ENCODE measurements at places on chromosomes 12 and 14. TPM values are rescaled to one million over a fixed set of nuclear protein-coding genes. Genes with fewer than 3 reads are reported as not detected.

PRB2 gene
- not detected for total RNA-seq

TRIAP1 gene
- 29.0 TPM for total RNA-seq

PTGR2 gene
- total RNA-seq, result 3.5 TPM

MOK gene
- 5.9 TPM for total RNA-seq

HNF1A gene
- not detected for total RNA-seq

EDDM3A gene
- not detected for total RNA-seq

RIMKLB gene
- total RNA-seq, result 13.6 TPM

FAR2 gene
- 2.6 TPM for total RNA-seq

LRCOL1 gene
- not detected for total RNA-seq

LRRK2 gene
- total RNA-seq, result 1.6 TPM

VPS37B gene
- total RNA-seq, result 26.6 TPM

C12orf60 gene
- 2.1 TPM for total RNA-seq

POTEG gene
- not detected for total RNA-seq

AKAP3 gene
- 5.2 TPM for total RNA-seq

SLC5A8 gene
- total RNA-seq, result not detected

PRKD1 gene
- 9.1 TPM for total RNA-seq

GPRC5D gene
- total RNA-seq, result not detected

CLBA1 gene
- 8.9 TPM for total RNA-seq

INHBE gene
- total RNA-seq, result 0.24 TPM

AJUBA gene
- 17.0 TPM for total RNA-seq

BRF1 gene
- 28.7 TPM for total RNA-seq

SENP1 gene
- 19.4 TPM for total RNA-seq

C12orf50 gene
- not detected for total RNA-seq

FGD4 gene
- total RNA-seq, result 6.7 TPM

B4GALNT3 gene
- not detected for total RNA-seq

BBOF1 gene
- 5.7 TPM for total RNA-seq

PLD4 gene
- not detected for total RNA-seq

TAS2R7 gene
- total RNA-seq, result not detected
